ENCODE measurements at places on chromosomes 12 and 14. TPM values are rescaled to one million over a fixed set of nuclear protein-coding genes. Genes with fewer than 3 reads are reported as not detected.

DNA sequence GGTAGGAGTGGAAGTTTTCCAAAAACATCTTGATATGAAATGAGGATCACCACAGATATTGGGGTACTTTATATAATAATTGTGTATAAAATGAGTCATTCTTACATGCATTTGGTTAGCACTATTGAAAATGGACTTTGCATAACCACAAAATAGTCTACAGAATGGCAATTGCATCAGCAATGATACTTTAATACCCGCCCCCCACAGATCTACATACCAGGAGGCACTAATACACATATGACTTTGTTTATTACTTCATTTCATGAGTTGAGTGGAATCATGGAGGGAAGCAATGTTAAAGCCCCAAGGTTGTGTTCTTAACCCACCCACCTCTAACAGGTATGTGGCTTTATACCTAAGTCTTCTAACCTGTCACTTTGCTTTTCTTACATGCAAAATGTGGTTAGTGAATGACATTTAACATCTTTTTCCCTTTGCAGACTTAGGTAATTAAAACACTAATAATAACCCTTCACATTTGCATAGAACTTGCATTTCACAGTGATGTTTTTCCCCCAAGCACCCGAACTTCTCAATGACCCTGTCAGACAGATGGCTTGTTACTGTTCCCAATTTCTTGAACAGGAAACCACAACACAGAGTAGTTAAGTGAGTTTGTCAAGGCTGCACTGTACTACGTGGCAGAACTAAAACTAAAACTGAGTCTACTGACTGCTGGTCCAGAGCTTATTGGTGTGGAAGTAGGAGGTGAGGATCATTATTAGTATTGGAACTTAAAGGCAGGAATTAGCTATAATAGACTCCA, 101.9 kb downstream of the NPAS3 start:
- DNase-seq, result no peak

GRCh38 chr12:66633676-66634075, 45.2 kb downstream of the GRIP1 start:
- DNase-seq, result no peak

DNA sequence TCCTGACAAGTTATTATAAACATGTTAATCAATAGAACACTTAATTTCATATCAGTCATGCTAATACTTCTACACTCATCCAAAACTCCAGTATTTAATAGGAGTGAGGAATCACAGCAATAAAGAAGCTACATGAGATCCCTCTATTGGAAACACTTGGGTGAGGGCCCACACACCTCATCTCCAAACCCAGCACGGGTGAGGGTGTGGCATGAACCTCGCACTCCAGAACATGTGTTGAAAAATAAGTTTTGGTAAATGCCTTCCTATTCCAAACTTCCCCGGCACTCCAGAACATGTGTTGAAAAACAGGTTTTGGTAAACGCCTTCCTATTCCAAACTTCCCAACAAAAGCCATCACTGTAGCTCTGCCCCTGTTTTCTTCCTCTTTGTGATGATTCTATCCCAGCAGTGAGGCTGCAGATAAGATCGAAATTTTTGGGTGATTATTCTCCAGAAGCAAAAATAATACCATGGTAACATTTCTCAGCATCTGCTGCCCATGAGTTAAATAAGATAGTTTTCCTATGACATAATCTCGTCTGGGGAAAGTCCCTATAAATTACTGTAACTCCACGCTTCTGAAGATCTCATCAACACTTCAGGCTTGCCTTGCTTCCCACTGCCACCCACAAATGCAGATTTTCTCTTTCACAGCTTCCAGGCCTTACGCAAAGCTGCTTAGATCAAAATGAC, 24.4 kb upstream of the PTPRB start:
- DNase-seq, result no peak

GRCh38 chr12:19971361-19972280, 396.7 kb upstream of the PDE3A start:
- DNase-seq, result no peak

DNA sequence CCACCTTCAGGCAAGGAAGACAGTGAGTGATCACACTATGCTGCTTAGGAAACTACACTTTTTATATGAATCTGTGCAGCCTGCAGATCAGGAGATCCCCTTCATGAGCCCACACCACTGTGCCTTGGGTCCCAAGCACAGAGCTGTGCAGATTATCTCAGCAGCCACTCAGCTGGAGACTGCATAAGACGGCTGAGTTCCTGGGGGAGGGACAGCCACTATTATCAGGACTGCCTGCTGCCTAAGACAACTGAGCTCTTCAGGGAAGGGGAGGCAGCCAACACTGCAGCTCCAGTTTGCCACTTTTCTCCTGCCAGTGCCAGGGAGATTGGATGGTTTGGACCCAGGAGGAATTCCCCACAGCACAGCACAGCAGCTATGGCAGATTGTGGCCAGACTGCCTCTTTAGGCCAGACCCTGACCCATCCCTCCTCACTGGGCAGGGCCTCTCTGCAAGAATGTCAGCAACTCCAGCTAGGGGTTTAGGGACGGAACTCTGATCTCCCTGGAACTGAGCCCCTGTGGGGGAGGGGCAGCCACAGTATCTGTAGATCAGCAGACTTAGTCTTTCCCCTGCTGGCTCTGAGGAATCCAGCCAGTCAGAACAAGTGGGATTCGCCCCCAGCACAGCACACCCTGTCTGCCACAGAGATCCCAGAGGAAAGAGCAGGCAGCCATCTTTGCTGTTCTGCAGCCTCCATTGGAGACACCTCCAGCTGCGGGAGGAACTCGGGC, 141.3 kb downstream of the KLHL28 start:
- DNase-seq, result no peak

GRCh38 chr14:67536087-67536486, 3.0 kb downstream of the PLEKHH1 start:
- no peak for DNase-seq

GRCh38 chr14:72968316-72968715, 42.1 kb downstream of the DCAF4 start:
- no peak for DNase-seq

DNA sequence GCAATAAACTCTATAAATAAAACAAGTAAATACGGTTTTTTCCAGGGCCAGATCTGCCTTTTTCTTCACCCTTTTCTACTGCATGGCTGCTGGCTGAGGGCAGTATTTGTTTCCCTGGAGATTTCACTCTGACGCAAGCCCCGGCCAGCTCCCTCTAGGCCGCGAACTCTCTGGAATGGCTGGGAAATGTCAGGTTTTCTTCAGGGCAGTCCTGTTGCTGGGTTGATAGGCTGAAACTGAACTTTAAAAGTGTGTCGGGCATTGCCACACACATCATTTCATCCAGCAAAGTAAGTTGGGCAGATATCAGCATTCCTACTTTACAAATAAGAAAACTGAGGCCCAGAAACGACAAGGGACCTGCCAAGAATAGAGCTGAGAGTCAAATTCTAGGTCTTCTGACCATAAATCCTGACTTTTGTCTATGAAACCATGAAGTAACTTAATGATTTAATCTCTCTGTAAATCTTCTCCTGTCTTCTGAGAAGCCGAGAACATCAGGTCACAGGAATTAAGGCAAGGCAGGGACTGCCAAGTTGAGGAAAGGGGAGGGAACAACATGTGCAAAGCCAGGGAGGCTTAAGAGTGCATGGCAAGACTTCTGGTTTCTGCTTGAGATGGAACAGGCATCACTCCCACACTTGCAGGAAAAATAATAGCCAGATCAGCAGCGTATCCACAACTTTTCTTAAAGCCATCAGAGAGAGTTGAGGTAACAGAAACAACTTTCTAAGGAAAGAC, 205.0 kb upstream of the CCDC196 start:
- DNase-seq, result no peak

GRCh38 chr14:103121846-103122584, 1.2 kb upstream of the TNFAIP2 start:
- DNase-seq, result no peak

- DNase-seq, result no peak
Observed at GRCh38 chr12:24864796-24865125, 84.1 kb downstream of the BCAT1 start.

DNA sequence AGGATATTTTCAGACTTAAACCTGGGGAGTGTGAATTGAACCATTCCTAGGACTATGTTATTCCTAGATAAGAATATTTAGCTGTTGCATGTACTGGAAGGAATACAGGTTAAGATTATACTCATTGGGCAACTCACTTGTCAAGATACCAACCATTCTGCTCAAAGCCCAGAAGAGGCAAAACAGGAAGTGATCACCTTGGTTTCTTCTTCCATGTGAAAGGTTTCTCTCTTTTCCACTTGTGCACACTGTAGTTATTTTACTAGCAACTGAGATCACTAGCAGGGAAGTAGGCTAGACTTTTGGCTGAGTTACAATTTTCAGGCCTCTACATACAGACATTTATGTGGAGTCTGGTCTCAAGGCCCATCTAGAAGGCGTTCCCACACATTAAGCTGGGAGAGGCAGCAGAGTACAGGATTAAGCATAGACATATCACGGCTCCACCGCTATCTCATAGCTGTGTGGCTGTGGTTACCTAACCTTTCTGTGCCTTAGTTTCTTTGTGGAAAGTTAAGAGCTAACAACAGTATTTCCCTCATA, 83.9 kb upstream of the FERMT2 start:
- no peak for DNase-seq

DNA sequence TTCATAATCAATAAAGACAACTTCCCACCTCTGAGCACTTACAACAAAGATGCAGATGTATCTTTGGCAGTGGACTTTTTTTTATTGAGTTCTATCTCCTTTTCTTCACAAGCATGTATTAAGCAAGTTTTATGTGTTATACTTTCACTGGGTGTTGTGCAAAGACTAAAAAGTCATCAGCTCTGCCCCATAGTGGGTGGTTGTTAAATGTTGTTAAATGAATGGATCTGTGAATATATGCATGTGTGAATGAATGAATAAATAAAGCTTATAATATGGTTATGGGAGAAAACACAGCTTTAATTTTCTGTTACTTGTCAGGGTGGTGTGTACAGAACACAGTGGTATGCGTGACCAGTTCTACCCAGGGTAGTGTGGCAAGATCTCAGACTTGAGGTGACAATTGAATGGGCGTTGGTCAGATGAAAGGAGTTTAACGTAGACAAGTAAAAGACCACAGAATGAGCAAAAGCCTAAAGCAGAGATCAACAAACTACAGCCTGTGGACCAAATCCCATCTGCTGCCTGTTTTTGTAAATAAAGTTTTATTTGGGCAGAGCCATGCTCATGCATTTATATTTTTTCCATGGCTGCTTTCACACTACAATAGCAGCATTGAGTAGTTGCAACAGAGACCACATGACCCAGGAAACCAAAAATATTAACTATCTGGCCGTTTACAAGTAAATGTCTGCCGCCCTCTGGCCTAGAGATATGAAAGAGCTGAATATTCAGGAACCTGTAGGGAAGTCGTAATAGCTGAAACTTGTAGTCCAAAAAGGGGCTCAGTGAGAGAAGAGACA, 207.4 kb upstream of the EEA1 start:
- no peak for DNase-seq

DNA sequence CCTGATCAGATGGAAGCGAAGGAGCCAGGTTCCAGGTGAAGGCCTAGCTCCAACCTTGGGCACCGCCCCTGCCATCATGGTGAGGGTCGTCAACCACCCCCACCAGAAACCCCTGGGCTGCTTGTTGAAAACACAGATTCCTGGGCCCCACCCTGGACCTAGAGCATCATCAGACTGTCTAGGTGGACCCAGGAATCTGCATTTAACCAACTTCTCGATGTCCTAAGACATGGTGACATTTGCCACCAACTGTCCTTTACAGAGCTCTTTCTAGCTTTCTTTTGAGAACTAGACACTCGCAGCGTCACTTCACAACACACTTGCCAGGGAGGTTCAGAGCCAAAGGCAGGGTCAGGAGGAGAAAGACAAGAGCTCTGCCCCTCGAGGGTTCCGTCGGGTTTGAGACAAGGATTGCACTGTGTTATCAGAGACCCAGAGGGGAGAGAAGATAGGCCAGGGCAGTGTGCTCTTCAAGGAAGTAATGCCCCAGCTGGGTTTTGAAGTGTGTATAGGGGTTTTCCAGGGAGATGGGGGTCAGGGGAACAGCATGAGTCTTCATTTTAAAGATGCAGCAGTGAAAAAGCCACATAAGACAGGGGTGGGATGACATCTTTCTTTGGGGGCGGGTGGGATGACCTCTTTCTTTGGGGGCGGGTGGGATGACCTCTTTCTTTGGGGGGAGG, 24.6 kb downstream of the RFLNA start:
- DNase-seq, result no peak

DNA sequence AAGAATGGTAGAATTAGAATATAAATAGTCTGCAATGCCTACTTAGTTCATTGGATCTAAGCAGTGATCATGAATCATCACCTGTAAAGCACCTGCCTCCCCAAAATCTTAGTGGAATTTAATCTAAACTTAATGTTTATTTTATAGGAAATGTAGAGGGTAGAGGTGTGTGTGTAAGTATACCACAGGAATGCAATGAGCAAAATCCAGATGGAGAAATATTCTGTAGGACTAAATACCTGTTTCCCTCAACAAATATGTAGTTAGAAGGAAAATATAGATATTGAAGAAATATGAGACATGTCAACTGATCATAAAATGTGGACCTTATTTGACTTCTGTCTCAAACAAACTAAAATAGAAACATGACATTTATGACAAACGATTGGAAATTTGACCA, 839.2 kb upstream of the FBXO33 start:
- DNase-seq, result no peak

- DNase-seq, result no peak
Observed at GRCh38 chr12:124993626-124994436, at the start of gene BRI3BP. TSS of gene BRI3BP (plus strand) at chr12:124993645. CDS start at chr12:124993791, 146 bp downstream.

DNA sequence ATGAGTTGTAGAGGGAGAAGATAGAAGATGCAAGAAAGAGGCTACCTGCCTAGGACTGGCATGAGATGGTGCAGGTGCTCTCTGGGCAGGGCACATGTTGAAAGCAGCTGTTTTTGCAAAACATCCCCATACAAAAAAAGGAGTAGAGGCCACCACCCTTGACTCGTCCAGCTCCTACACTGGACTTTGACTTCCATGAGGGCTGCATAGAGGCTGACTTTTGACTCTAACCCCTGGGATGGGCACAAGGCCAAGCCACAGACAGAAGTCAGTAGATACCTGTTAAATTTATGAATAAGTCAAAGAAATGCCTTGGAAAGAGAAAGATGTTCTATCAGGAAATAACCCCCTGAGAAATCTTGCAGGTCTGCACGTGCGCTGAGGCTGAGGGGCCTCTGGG, 1139.1 kb upstream of the TMEM132C start:
- DNase-seq, result no peak

The POTEG gene
- not detected for polyA plus RNA-seq

The TTC9 gene
- polyA plus RNA-seq, result 0.04 TPM

The HOXC4 gene
- 0.05 TPM for polyA plus RNA-seq

The TTC6 gene
- not detected for polyA plus RNA-seq

The KCNH5 gene
- 0.24 TPM for polyA plus RNA-seq
